ENCODE measurements at places on chromosomes 5 and 9. TPM values are rescaled to one million over a fixed set of nuclear protein-coding genes. Genes with fewer than 3 reads are reported as not detected.

The FGF18 gene
- polyA plus RNA-seq: 0.25 TPM

DNA sequence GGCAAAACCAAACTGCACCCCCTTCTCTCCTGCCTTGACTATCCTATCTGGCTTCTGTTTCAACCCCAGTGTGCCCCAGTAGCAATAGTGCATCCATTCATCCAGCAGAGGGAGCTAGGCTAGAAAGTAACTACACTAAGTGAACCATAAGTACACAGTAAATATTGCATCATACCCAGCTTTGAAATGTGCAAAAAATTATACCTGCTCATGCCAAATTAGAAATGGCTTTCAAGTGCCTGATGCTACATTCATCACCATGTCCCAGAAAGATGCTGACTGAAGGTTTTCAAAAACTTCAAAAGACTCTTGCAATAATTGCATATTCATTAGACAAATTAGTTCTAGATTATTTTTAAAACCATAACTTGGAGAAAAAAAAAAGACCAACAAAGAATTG lies 153.5 kb downstream of the PRELID2 start:
- no peak overlapping the region for H3K4me3 ChIP-seq
- no peaks in the 10 kb centered on the region for H3K27me3 ChIP-seq
- DNase-seq: peak; percentile 74
- no peak overlapping the region for H3K27ac ChIP-seq
- no peaks in the 10 kb centered on the region for H3K36me3 ChIP-seq

- H3K4me3 ChIP-seq: no peak overlapping the region
- H3K36me3 ChIP-seq: no peaks in the 10 kb centered on the region
- no peak for DNase-seq
- H3K27me3 ChIP-seq: no peaks in the 10 kb centered on the region
- H3K4me1 ChIP-seq: no peaks in the 10 kb centered on the region
These were observed 911.2 kb downstream of the EFNA5 start for GRCh38 chr5:106759581-106759980.

DNA sequence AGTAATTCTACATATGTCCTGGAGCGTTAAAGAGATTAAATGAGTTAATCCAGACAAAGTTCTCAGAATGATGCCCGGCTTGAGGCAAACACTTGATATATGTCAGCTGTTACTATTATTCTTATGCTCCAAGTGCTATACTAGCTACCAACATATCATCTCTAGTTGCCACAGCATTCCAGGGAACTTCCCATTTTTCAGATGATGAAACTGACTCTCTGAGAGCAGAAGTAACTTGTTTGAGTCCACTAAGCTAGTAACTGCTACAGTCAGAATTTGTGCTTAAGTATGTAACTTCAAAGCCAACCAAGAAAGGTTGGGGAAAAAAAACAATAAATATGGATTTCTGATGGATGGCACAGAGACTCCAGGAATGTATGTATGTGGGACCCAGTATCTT lies 98.1 kb downstream of the CDK5RAP2 start:
- no peaks in the 10 kb centered on the region for H3K4me1 ChIP-seq
- no peak overlapping the region for H3K27ac ChIP-seq
- no peak for DNase-seq
- H3K36me3 ChIP-seq: peaks cover 8% of the 10 kb centered on the region
- H3K4me3 ChIP-seq: no peak overlapping the region

GRCh38 chr5:17143335-17143734 lies 74.1 kb upstream of the BASP1 start:
- peak; percentile 54 for DNase-seq
- H3K4me3 ChIP-seq: no peak overlapping the region
- H3K27ac ChIP-seq: no peak overlapping the region
- H3K27me3 ChIP-seq: no peaks in the 10 kb centered on the region
- no peaks in the 10 kb centered on the region for H3K36me3 ChIP-seq

DNA sequence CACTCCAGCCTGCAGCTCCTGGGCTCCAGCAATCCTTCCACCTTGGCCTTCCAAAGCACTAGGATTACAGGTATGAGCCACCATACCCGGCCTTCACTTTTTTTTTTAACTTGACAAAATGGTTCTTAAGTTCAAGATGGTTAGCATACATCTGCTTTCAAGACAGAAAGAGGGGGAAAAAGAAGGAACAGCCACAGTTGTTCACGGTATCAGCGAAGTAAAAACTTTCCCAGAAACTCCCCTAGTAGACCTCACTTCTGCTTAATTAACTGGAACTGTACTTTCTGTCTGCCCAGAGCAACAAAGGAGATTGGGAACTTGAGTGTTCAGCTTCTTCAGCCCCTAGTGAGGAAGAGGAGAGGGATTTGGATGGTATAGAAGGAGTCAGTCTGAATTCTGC lies 116.7 kb downstream of the UGCG start:
- H3K36me3 ChIP-seq: no peaks in the 10 kb centered on the region
- peaks cover 20% of the 10 kb centered on the region for H3K4me1 ChIP-seq
- no peak overlapping the region for H3K4me3 ChIP-seq
- no peaks in the 10 kb centered on the region for H3K27me3 ChIP-seq
- no peak for DNase-seq

- H3K27me3 ChIP-seq: no peaks in the 10 kb centered on the region
- DNase-seq: no peak
- H3K27ac ChIP-seq: no peak overlapping the region
- peaks cover 2% of the 10 kb centered on the region for H3K4me1 ChIP-seq
- peaks cover 13% of the 10 kb centered on the region for H3K36me3 ChIP-seq
These were observed 17.9 kb downstream of the MIGA2 start for GRCh38 chr9:129054163-129054851.

DNA sequence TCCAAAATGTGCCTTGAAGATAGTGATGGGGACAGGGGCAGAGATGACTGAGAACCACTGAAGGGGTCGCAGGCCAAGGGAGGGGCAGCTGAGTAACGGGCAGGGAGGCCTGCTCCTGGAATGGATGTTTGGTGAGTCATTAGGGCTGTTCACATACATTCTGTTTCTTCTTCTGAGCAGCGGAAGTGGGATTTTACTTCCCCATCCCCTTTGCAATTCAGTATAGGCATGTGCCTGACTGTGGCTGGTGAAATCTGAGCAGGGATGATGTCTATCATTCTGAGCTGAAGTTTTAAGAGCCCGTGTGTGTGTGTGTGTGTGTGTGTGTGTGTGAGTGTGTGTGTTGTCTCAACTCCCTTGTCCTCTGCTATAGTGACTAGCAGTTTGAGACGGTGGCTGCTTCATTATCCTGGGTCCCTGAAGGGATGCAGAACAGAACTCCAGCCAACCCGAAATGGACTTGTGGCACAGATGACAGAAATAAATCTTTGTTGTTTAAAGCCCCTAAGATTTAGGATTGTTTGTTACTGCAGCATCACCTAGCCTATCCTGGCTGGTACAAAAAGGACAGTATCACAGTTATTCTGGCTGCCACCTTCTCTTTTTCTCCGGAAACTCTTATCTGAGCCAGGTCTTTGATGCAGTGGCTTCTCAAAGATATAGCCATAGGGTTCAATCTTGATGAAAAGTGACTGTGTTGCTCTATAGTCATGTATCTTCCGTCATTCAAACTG lies 29.2 kb upstream of the TGFBI start:
- no peaks in the 10 kb centered on the region for H3K36me3 ChIP-seq
- H3K27me3 ChIP-seq: peaks cover 10% of the 10 kb centered on the region
- DNase-seq: no peak

DNA sequence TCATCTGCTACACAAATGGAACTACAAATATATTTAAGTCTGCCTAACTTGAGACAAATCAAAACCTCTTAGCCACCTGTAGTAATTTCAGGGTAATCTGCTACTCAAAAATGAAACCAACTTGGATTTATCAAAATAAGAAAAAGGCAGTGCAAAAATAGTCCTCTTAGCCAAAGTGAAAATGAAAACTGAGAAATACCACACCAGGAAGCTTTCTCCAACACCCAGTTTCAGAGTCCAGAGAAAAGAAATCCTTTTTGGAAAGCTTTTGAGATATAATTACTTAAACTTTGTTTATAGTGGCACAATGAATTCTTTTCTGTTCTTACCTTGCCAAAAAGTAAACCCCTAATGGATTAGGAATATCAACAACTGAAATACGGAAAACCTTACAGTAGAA lies 990.4 kb downstream of the EFNA5 start:
- no peak overlapping the region for H3K4me3 ChIP-seq
- H3K27ac ChIP-seq: no peak overlapping the region
- DNase-seq: no peak
- no peaks in the 10 kb centered on the region for H3K36me3 ChIP-seq

Data from small intestine (tissue), 16 donors.